ENCODE measurements at places on chromosomes 4 and X.

DNA sequence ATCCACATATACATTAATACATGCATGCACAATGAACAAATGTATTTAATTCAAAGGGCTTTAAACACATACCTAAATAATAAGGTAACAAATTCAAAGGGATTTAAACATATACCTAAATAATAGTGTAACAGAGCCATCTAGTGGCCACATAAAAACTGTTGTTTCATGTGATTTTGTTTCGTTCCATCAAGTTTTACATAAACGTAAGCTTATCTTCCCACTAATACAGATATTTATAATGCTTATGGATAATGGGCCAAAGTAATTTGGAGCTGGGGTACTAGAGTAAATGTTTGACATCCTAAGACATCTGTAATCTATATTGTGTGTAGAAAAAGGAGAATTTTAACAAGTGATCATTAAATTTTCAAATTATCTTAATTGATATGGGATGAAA, 82.3 kb downstream of the PRSS12 start:
- DNase-seq, result no peak

DNA sequence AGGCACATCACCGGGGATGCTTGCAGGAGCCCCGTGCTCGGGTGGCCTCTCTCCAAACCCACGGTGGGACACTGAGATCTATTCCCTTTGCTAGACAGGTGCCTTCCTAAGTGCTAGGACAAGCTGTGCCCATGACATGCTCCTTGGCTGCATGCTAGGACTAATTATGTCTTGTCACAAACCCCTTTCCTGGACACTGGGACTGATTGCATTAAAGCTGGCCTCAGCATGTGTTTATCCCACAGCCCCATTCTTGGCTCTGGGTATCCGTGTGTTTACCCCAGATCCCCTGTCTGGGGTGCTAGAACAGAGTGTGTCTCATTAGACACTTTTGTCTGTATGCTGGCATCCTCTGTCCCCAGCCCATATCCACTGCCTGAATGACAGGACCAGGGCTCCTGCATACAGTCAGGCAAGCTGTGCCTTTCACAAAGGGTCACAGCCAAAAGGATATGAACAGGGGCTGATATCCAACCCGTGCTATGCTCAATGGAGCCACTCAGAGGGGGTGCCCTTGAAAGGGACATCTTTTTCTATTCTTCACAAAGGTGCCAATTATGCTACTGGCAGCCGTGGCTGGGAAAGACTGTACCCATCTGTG, 9.2 kb upstream of the IQSEC2 start:
- DNase-seq, result no peak

DNA sequence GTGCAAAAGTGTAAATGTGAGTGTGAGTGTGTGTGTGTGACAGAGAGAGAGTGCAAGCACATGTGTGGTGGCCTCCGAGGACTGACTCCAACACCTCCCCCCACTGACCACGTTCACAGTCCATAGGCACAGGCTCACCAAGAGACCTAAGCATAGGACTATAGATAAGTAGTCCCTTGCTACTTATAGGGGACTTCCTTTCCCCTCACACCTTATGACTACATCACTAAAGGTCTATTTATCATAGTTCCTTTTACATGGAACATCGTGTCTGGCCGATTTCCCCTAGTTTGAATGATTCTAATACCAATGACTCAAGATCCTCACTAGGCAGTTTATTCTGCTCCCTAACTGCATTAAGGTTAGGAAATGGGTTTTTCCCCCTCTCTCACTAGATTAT, 17.8 kb downstream of the FRMPD3 start:
- no peak for DNase-seq

DNA sequence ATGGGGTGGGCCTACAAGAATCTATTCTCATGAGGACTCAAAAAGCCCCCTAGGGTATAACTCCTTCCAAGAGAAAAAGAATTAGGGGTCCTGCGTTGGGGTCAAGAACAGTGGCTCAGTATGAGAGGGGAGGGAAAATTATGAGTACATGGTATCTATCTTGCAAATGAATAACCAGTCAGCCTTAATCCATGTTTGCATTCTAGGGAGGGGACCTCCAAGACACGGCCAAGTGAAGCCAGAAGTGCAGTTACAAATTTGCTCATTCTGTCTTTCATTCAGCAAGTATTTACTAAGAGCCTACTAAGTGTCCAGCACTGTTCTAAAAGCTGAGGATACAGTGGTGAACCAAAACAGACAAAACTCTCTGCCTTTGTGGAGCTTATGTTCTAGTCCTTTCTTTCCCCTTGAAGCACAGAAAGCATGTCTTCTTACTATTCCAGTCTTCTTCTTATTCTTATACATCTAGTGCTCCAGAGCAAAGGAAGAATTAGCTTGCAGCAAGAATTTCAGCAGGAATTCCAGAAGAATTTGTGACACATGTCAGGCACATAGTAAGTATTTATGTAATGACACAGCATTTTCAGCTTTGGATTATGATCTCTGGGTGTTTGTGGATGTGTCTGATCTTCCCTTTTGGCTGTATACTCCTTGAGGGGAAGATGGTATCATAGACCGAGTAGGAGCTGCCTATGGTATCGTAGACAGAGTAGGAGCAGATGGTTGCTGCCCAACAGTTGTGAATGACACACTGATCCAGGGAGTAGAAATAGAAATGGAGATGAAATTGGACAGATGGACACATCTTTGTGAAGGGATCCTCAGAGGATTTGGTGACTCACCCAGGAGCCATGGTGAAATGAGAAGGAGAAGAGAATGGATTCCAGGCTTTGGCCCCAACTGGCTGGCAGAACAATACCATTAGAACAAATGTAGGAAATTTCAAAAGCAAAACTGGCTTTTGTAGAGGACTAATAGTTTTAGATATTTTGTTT, 75.9 kb downstream of the COQ2 start:
- no peak for DNase-seq

- no peak for DNase-seq
Measured at GRCh38 chr4:1992468-1993168, 16.2 kb downstream of the NELFA start.

GRCh38 chr4:6781561-6781960, 966 bp upstream of the KIAA0232 start:
- no peak for DNase-seq

DNA sequence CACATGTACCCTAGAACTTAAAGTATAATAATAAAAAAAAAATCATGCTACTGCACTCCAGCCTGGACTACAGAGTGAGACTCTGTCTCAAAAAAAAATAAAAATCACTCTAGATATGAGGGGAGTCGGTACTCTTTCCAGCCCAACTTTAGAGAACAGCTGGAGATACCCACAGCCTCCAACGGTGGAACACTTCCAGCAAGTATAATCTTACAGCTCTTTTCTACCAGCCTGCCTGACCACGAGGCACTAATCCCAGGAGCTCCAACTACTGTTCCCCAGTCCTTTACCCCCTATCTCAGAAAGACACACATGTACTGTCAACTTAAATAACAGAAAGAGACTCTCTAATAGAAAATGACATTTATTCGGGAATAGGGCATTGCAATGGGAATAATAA, 46.8 kb downstream of the STEEP1 start:
- no peak for DNase-seq

DNA sequence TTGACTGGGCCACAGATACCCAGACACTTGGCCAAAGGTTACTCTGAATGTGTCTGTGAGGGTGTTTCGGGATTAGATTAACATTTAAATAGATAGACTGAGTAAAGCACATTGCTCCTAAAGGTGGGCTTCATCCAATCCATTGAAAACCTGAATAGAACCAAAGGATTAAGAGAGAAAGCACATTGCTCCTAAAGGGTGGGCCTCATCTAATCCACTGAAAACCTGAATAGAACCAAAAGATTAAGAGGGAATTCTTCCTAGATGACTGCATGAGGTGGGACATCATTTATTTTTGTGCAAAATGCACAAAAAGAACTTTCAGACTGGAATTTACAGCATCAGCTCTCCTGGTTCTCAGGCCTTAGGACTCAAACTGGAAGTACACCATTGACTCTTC, 351.2 kb upstream of the PCDH10 start:
- no peak for DNase-seq

DNA sequence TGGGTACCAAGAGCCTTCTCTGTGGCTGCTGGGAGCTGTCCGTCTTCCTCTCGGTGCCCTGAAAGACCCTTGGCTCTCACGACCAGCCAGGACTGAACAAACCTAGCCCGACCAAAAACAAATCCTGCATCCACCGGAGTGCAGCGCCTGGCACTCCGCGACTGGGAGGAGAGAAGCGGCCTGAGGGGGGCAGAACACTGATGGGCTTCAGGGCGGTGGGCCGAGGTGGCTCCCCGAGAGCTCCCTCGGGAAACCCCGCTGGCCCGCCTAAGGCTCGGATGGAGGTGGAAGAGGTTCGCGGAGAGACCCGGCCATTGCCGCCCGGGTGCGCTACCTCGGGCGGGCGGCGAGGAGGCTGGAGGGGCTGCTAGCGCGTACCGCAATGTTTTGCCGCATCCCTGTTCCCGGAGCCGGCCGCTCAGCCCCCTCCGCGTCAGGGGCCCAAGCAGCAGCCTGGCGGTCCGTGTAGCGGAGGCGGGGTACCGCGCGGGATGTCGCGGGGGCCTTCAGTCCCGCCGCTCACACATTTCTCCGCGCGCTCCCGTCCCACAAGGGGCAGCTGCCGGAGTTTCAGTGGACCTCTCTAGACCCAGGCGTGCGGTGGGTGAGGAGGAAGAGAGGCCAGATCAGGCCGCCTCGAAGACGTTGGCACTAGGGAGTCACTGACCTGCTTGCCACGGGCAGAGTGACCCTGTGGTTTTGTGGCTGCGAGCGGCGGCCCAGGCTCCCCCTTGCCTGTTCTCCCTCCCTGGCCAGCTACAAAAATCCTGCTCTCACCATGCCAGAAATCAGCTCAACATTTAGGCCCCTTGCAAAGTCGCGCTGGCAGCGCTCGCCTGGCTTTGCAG, 2.2 kb downstream of the SLITRK4 start:
- no peak for DNase-seq

GRCh38 chr4:181682367-181683047, 560.7 kb upstream of the TENM3 start:
- no peak for DNase-seq

DNA sequence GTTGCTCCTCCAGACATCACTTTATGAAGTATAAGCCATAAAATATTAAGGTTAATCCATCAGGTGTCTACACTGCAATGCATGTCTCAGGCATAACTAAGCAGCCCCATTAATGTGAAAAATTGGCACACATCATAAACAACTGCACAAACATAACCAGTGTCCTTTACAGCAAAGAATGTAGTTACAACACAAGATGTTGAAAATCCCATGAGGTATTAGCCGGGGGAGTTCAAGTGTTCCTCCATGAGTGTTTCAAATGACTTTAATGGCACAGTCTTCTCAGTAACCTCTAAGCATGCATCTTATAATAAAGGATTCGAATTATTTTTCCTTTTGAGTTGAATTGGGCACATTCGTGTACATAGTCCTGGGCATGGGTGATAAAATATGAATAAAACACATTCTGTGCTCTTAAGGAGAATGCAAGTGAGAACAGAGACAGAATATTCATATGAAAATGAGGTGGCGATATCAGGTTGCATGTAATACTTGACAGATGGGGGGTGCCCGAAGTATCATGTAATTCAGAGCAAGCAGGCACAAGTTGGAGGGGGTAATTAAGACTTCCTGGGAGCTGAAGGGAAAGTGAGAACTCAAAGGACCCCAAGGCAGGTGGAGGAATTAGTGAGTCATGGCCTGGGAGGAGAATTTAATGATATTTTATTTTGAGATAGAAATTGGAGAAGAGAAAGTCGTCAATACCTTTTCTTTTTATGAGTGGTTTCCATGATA, 18.2 kb upstream of the VCX2 start:
- no peak for DNase-seq

GRCh38 chrX:119693996-119694451, 1.1 kb upstream of the SEPTIN6 start:
- no peak for DNase-seq

DNA sequence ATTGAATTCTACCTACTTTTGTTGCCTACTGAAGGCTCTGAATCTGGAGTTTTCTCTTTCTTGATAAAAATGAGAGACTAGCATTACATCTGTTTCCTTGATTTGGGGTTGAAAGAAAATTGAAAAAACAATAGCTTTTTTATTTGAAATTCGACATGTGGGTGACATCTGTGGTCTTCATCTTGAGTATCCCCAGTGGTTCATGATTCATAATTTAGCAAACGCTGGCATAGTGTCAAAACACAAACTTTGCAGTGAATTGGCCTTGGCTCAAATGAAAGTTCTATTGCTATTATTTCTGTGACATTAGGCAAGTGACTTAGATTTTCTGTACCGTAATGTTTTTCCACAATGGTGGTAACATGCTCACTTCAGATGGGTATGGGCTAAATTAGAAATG, 747.6 kb downstream of the PCDH7 start:
- no peak for DNase-seq

- no peak for DNase-seq
Measured at GRCh38 chr4:155487210-155487609, 110.4 kb upstream of the MAP9 start.

- DNase-seq, result no peak
Measured at GRCh38 chrX:15973946-15974345, 119.3 kb upstream of the AP1S2 start.

DNA sequence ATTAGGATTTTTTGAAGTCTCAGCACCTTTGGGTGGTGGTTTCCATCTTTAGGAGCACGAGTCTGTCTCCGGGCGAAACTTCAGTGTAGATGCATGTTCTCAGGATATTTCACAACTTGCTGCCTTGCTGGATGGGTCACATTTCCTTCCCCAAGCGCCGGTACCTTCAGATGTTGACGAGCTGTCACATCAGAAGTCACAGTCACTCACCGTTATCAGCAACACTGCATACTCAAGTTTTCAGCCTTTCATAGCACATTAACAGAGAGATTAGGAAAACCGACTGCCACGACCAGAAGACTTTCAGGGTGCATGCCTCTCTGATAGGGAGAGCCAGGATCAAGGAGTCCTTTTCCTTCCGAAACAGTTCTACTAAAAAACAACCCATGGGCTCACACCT, 77.8 kb downstream of the SHROOM2 start:
- DNase-seq, result no peak

DNA sequence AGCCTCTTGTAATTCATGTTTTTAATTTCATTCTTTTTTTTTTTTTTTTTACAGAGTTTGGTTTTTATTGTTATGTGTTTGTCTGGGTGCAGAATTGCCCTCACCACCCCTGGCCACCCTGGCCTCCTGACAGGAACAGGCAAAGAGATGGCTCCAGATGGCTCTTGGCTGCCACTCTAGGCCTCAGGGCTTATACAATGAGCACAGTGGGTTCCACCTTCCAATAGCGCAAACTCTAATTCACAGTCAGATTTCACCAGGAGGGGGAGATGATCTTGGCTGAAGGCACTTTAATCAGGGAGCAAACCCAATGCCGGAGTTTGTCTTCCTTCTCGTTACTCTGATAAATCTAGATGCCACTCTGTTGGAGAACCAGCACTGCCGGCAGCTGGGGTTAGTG, 24.8 kb downstream of the CPE start:
- DNase-seq, result no peak

- no peak for DNase-seq
Measured at GRCh38 chr4:7694324-7694723, 245.3 kb downstream of the AFAP1 start.

GRCh38 chr4:169492436-169493163, 119.8 kb downstream of the NEK1 start:
- DNase-seq, result no peak

DNA sequence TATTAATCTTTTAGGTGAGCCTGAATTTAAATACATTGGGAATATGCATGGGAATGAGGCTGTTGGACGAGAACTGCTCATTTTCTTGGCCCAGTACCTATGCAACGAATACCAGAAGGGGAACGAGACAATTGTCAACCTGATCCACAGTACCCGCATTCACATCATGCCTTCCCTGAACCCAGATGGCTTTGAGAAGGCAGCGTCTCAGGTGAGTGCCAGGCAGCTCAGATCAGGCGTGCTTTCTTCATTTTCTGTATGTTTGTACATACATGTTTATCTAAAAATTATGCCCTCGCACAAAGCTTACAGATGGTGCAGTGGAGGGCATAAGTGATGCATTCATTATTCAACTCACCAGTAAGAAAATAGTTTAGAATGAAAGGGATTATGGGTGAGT, 85.6 kb downstream of the CPE start:
- no peak for DNase-seq
